AG09319 (cell line): ENCODE measurements at places on chromosomes 2 and 18.

DNA sequence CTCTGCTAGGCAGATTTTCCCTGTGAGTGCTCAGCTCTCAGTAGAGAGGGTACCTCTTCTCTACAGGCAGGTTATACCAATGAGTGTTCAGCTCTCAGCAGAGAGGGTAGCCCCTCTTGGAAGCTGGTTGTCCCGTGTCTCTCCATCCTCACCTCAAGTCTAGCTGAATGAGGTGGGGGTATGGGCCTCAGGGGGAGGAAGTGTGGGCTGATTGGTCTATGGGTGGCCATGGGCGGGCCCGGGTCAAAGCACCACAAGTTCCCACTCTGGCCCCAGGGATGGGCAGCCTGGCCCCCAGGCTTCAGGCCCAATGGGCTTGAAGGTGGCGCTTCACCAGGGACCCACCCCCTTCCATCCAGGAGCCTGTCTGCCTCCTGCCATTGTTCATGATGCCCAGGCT is 17.0 kb upstream of the MBD2 start:
- no peak for DNase-seq

GRCh38 chr2:51710222-51710621 is 678.3 kb upstream of the NRXN1 start:
- DNase-seq, result no peak

DNA sequence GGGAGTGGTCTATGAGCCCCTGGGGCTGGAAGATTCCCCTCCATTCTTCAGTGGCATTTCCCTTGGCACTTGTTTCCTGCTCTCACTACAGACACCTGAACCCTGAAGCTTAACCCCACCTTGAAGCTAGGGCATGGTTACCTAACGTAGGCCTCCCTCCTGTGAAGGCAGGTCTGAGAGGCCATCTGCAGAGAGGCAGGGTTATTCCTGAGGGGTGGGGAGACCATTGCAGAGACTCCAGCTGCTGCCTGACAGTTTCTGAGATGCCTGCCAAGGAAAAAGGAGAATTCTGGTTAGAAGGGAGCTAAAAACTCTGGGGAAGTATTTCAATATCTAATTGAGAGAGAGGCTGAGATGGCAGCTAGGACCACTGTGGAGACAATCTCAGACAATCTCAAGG is 119.3 kb upstream of the NDUFV2 start:
- no peak for DNase-seq

DNA sequence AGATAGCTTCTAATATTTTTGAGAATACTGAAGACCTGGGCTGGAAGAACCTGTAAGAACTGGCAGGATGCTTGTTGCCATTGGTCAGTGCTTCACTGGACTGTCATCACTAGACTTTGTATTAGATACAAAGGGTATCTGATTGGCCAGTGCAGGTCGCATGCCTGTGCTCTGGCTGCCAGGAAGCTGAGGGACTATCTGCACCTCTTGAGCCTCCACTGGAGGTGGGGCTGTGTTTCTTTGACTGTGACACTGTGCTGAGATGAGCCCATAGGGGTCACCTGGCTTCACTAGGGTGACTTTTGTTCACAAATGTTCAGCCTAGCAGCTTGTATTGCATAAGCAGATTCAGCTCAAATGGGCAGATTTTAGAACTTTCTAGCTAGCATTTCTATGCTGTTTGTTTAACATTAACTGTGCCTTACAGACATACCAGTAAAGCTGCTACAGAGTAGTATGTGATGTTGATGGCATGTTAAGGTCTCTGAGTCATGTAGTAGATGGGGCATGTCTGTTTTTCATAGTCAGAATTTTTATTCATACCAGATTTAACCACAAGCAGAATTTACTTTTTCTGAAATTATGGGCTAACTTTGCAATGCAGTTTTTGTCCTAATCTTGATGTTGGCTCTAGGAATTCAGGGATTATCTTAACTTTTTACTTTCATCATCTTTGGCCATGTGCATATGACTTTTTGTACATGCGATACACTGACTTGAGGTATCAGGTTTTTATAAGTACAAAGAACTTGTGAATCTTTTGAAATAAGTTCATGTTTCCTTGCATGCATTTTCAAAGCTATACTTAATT is 56.1 kb downstream of the RHBDD1 start:
- peak; percentile 72 for DNase-seq

DNA sequence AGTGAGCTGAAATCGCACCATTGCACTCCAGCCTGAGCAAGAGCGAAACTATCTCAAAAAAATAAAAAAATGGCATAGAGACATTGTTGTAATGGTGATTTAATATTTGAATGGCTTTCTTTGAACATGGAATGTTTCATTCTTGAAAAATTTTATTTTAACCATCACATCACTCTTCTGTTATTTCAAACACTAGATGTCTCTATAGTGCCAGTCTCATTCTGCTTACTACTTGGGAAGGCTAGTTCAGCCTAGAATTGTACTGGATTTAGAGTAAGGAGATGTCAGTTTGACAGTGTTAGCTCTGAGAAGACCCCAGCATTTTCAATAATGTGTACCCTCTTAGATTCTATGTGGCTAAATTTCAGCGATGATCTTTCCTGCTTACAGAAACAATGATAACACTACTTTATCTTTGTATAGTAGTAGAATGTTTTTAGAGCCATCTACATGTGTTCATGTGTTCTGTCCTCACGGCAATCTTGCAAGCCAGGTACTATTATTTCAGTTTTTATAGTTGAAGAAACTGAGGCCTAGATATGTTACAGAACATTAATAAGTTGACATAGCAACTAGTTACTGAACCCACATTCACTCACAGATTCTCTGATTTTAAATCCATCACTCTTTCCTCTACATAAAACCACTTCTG is 142.9 kb upstream of the ZSWIM2 start:
- no peak for DNase-seq

DNA sequence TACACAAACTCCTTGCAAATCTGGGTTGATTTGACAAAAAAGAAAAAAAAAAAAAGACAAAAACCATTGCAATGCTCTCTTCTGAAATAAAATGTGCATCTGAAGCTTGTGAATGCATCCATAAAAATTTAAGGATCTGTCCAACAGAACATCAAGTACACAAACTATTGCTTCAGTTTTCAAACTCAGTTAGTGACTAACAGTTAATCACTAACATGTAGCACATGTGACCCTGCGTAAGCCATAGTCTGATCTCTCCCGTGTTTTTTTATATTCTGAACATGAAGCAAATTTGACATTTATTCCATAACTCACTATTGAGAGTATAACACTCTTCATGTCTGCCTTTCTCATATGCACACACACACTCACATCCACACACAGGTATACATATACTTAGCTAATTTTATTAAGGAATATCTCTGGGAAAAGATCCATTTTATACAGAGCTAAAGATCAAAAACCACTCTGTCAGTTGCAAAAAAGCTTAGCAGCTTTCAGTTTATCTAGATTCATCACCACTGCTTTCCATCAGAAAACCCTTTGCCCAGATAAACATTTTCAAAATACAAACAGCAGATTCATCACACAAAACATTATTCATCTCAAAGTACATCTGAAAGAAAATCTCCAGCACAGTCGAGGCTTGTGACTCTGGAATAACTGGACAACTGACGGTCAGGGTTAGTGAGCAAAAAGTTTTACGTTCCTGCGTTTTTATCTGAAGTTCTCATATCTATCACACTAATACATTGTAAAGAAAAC is 1000.4 kb upstream of the ACVR2A start:
- no peak for DNase-seq

DNA sequence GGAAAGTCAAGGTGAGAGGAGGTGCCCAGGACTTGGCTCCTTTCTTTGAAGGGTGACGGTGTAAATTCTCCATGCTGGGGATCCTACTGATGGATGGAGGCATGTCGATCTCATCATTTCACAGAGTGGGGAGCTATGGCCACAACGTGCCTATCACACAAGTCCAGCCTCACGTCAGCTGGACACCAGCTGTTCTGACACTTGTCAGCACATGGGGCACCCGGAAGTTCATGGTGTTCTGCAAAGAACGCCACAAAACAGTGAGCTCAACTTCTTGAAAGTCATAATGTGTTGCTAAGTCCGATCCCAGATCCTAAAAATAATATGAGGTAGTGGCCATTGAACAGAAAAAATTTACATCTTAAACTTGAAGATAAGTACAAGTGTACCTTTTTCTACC is 12.3 kb downstream of the PAX8 start:
- DNase-seq, result no peak

DNA sequence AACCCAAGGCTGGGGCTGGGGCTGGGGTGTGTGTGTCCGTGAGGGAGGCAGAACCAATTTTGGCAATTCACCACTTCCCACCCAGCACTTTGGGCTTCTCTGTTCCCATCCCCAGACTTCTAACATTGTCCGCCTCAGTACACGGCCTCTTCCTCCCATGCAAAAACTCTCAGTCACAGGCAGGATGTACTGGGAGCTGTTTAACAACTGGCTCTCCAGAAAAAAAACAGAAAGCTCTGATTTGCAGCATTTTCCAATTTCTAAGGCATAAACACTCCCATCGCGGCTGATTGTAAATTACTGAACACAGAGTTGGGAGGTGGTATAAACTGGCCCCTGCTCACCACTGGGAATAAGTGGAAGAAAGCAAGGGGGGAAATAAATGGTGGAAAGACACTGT is 73.1 kb upstream of the MAP4K3 start:
- DNase-seq, result no peak

DNA sequence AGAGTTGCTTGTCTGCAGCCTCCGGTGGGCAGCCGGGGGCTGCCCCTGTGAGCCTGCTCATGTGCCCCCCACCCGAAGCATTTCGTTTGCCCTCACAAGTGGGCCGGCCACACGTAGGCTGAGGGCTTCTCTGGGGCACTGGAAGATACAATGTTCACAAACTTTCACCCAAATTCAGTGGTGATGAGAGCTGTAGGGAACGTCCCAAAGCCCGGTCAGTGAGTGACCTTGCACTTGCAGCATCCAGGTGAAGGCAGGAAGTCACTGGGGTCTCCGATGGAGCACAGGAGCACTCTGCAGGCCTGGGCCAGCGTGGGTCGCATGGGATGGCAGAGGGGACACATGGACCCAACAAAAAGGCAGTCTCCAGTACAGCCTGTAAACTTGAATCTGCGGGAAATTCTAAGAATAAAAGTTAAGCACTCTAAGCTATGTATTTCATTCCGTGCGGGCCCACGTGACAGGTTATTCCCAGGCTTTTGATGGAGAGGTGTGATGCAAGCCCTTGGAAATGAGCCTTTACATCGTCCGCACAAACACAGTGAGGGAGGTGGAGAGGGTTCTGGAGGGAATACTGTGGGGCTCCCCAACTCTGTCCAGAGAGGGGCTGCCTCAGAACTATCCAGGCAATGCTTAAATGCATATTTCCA is 42.5 kb downstream of the CNGA3 start:
- no peak for DNase-seq

DNA sequence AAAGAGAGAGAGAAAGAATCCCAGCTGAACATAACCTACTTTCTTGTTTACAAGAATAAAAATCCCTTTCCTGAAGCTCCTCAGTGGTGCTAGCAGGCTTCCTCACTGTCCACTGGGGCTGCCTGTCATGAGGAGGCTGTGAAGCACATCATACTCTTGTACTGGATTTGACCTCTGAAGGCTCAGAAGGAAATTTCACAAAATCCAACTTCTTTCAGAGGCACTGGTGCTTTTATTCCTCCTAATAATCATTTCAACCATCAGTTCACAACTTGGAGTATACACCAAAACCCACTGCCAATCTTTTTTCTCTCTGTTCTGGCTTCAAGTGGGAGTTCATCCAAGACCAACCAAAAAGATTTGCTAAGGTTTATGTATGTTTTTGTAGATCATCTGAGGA is 48.5 kb downstream of the TMX3 start:
- DNase-seq, result no peak

GRCh38 chr2:168426861-168427260 is 29.2 kb upstream of the CERS6 start:
- no peak for DNase-seq

DNA sequence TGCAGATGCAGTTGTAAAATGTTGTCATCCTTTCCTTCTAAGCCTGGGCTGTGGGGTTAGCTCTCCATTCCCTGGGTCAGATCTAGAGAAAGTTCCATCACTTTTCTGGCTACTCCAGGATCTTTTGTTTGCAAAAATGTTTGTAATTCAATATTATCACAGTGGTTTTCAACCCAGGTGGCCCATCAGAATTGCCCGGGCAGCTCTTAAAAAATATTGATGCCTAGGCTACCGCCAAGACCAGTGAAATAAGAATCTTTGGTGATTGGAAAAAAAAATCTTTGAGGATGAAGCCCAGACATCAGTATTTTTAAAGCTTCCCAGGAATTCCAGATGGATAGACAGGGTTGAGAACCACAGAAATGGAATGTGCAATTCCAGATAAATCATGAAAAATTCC is 232.5 kb upstream of the SPRED2 start:
- no peak for DNase-seq

DNA sequence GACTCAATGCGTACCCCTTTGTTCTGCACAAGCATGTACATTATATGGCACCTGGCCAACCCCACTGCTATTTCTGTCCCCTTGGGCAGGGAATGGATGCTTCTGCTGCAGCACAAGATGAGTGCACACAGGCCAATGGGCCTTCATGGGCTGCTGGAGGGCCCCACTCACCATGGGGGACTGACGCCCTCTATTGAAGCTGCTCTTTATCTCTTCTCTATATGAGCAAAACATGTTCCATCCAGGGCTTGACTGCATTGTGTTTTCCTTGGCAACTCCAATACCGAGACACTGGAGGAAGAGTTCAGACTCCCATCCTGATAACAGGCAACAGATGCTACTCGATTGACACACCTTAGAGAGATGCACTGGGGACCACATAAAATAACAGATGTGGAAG is 251.6 kb upstream of the NCKAP5 start:
- no peak for DNase-seq

DNA sequence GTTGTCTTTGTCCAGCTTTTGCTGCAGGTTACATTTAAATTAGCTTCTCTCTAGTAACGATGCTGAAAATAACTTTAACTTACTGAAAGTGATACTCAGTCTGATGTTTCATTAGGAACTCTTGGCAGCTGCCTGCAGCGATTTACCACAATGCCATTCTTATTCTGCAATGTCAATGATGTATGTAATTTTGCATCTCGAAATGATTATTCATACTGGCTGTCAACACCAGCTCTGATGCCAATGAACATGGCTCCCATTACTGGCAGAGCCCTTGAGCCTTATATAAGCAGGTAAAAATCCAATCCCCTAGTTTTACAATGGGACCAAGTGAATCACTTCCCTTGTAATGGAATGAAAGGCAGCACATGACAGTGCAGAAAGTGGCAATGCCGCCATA is 16.3 kb upstream of the MFF start:
- DNase-seq, result no peak

DNA sequence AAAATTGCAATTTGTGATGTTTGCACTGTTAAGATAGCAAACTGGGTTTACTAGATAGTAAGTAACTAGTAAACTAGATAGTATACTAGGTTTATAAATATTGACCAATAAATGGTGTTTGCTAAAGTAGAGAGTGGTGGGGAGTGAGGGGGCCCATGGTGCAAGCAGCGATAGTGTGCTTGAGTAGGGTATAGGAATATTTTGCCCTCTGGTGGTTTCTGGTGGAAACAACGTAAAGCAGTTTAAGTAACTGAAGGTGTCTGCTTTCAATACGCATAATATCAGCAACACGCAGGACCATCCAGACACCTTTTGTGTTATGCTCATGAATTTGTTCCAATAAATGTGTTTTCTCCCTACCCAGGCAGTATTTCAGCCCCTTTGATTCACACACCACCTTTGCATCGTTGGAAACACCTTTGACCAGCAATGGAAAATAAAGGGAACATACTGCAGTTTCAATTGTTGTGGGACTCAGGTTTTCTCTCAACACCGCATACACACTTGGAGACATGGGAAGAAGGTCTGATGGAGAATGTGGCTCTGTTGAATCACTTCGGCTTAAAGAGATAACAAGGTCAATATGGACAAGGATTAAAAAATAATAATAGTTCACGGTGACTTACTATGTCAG is 16.7 kb upstream of the STAT1 start:
- DNase-seq, result no peak
